NCI-H1092 (cell line): ENCODE measurements at places on chromosomes 7 and 10.

DNA sequence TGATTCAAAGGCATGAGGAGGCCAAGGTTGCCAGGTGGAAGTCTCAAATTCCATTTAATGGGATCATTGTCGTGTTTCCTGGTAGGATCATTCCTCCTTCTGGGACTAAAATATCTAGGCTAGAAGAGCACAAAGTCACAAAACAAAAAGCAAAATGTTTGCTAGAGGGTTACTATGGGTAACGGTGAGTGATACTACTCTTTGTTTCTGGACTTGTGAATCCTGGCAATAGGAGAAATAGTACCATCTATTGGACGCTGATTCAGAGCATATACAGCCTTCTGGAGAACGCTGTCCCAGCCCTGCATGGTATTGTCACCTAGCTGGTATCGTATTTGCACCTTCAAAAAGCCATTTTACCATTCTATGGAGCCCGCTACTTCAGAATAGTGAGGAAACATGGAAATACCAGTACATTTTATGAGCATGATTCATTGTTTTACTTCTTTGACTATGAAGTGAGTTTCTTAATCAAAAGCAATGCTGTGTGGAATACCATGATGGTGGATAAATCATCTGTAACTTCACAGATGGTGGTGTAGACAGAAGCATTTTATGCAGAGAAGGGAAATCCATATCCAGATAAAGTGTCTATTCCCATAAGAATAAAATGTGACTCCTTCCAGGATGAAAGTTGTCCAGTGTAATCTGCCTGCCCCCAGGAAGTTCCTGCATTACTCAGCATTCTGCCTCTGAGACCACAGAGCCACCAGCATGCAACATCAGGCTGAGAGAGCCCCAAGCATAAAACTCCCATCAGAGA is 361.0 kb downstream of the ETV1 start:
- no peak for DNase-seq

- peak; percentile 46 for DNase-seq
These were observed 8.7 kb upstream of the GLRX3 start for GRCh38 chr10:130127364-130128061.

- no peak for DNase-seq
These were observed 117.4 kb downstream of the CREB5 start for GRCh38 chr7:28529755-28530154.

DNA sequence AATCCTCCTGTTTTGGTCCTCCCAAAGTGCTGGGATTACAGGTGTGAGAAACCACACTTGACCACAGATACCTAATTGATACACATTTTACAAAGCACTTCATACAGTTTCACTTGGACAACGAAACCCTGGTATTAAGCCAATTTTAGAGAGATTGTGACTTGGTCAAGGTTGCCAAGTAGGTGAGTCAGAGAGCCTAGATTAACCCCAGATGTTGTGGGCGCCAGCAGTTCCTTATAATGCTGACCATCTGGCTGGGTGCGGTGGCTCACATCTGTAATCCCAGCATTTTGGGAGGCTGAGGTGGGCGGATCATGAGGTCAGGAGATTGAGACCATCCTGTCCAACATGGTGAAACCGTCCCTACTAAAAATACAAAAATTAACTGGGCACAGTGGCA is 4.9 kb upstream of the PHKG1 start:
- DNase-seq = no peak
